Activated naive CD4-positive, alpha-beta T cell treated with anti-CD3 and anti-CD28 coated beads for 36 hours (primary cell): ENCODE measurements at places on chromosomes 7 and 10. TPM values are rescaled to one million over a fixed set of nuclear protein-coding genes. Genes with fewer than 3 reads are reported as not detected.
A peak's percentile ranks its signal among the peaks of the same experiment; 100 is the strongest.

- no peak for DNase-seq
- H3K4me1 ChIP-seq = no peaks in the 10 kb centered on the region
- no peaks in the 10 kb centered on the region for H3K36me3 ChIP-seq
- no peak overlapping the region for H3K27ac ChIP-seq
- peaks cover 22% of the 10 kb centered on the region for H3K27me3 ChIP-seq
Measured at GRCh38 chr10:24419066-24419465, 210.1 kb downstream of the KIAA1217 start.

DNA sequence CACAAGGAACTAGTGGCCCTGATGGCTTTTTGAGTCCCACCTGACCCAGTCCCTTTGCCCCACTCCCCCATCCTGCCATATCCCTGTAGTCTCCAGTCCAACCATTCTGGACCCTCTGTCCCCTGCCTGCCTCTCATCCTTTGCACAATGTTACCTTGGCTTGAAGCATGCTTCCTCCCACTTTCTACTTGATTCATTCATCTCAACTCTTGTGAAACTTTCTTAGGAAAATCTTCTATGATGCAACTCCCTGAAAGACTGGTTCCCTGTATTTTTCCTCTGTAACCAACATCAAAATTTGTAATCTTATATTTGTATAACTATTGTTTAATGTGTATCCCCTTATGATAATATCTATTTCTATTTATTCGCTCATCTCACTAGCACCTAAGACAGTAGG is 151.5 kb downstream of the LRRTM3 start:
- no peaks in the 10 kb centered on the region for H3K36me3 ChIP-seq
- no peak overlapping the region for H3K27ac ChIP-seq
- no peak for DNase-seq
- peaks cover 2% of the 10 kb centered on the region for H3K27me3 ChIP-seq

GRCh38 chr7:142516038-142516501 is 233.2 kb upstream of the PRSS1 start:
- DNase-seq = peak; percentile 54
- H3K36me3 ChIP-seq = no peaks in the 10 kb centered on the region
- peak overlapping the region; percentile 41 for H3K27ac ChIP-seq
- H3K4me1 ChIP-seq = peaks cover 53% of the 10 kb centered on the region
- H3K4me3 ChIP-seq = no peak overlapping the region

Gene OPN4
- total RNA-seq = not detected

Gene SUGCT
- 0.81 TPM for total RNA-seq

- no peaks in the 10 kb centered on the region for H3K36me3 ChIP-seq
- no peaks in the 10 kb centered on the region for H3K4me1 ChIP-seq
- H3K27ac ChIP-seq = no peak overlapping the region
- peaks cover 7% of the 10 kb centered on the region for H3K27me3 ChIP-seq
Measured at GRCh38 chr7:26813432-26813831, 51.0 kb downstream of the SKAP2 start.

Gene TFPI2
- total RNA-seq = not detected

DNA sequence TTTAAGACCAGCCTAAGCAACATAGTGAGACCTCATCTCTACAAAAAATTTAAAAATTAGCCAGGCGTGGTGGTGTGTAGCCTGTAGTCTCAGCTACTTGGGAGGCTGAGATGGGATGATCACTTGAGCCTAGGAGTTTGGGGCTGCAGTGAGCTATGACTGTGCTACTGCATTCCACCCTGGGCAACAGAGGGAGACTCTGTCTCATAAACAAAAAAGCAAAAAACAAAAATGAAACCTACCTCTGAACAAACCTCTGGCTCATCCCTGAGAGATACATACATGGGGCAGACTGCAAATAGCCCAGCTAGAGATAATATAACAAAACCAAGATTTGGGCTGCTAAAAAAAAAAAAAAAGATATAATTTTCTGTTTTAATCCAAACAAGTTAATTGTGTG is 19.5 kb downstream of the C10orf67 start:
- no peak overlapping the region for H3K27ac ChIP-seq
- H3K4me3 ChIP-seq = no peak overlapping the region
- no peaks in the 10 kb centered on the region for H3K36me3 ChIP-seq

DNA sequence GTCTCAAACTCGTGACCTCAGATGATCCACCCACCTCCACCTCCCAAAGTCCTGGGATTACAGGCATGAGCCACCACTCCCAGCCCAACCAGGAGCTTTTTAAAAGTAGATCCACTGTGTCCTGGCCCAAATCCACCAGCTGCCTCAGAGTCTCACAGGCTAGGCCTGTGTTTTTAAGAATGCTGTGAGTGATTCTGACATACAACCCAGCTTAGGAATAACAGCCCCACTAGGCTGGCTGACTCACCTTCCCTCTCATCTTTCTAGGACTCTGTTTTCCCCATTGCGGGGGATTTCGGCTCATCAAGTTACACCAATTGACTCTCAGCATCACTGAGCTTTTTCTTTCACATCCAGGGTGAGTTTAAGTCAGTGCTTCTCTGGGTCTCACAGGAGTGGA is 207.6 kb downstream of the SKIDA1 start:
- H3K27ac ChIP-seq = no peak overlapping the region
- H3K4me3 ChIP-seq = no peak overlapping the region
- no peaks in the 10 kb centered on the region for H3K4me1 ChIP-seq
- peak; percentile 7 for DNase-seq

DNA sequence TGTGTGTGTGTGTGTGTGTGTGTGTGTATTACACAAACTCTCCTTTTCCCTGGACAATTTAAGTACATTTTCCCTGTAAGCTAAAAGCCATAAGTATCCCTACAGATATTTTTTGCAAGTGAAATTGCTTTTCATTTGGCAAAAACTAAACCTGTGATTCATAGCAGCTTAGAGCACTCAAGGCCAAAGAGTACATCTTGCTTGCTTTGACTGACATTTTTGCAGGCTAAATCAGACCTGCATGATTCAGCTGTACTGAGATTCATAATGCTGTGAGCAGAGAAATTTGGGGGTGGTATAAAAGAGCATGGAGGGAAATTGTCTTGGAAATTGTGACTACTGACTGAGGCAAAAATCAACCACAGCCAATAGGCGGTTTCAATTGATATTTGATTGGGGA is 500.4 kb downstream of the GFRA1 start:
- no peaks in the 10 kb centered on the region for H3K27me3 ChIP-seq
- H3K36me3 ChIP-seq = no peaks in the 10 kb centered on the region
- DNase-seq = no peak
- no peaks in the 10 kb centered on the region for H3K4me1 ChIP-seq
- H3K27ac ChIP-seq = no peak overlapping the region
- no peak overlapping the region for H3K4me3 ChIP-seq

Gene SFTPA2
- not detected for total RNA-seq

DNA sequence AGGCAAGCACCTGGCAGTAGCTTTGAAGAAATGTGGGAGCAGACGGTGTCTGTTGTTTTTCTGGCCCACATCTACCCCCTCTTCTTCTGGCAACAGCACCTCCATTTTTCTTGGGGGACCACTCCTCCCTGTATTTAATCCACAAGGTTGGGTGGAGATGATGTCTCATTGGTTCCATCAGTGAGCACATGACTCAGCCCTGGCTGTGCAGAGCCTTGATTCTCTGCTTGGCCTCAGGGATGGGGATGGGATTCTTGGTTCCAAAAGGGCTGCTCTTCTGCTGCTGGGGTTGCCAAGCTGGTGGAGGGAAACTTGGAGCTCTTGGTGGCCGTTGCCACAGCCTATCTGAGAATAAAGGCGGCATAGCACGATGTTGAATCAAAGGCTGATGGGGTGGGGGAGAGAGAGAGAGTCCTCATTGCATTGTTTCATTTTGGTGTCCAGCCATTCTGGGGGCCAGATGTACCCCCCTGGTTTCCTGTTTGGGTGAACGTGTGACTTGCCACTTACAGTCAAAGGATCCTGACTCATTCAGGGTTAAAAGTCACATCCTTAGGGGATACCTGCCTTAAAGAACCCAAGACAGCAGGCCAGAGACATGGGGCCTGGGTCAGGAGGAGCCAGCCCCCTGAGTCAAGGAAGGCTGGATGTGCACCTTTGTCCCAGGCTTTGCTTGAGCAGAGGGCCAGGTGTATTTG is 25.9 kb downstream of the GRK5 start:
- H3K27me3 ChIP-seq = no peaks in the 10 kb centered on the region
- no peak overlapping the region for H3K4me3 ChIP-seq
- peaks cover 22% of the 10 kb centered on the region for H3K36me3 ChIP-seq

GRCh38 chr10:91512458-91512857 is 102.3 kb downstream of the HECTD2 start:
- H3K4me3 ChIP-seq = no peak overlapping the region
- no peaks in the 10 kb centered on the region for H3K27me3 ChIP-seq
- H3K4me1 ChIP-seq = peaks cover 2% of the 10 kb centered on the region
- H3K36me3 ChIP-seq = no peaks in the 10 kb centered on the region
- H3K27ac ChIP-seq = no peak overlapping the region
- no peak for DNase-seq

GRCh38 chr10:91513598-91514424 is 103.7 kb downstream of the HECTD2 start:
- peaks cover 3% of the 10 kb centered on the region for H3K36me3 ChIP-seq
- no peak overlapping the region for H3K4me3 ChIP-seq
- H3K4me1 ChIP-seq = peaks cover 2% of the 10 kb centered on the region

- DNase-seq = no peak
- H3K4me3 ChIP-seq = no peak overlapping the region
- no peaks in the 10 kb centered on the region for H3K27me3 ChIP-seq
- no peaks in the 10 kb centered on the region for H3K4me1 ChIP-seq
Measured at GRCh38 chr7:140425718-140426117, 21.9 kb downstream of the RAB19 start.

Gene AASS
- 1.9 TPM for total RNA-seq

Gene ARHGAP22
- total RNA-seq = not detected

DNA sequence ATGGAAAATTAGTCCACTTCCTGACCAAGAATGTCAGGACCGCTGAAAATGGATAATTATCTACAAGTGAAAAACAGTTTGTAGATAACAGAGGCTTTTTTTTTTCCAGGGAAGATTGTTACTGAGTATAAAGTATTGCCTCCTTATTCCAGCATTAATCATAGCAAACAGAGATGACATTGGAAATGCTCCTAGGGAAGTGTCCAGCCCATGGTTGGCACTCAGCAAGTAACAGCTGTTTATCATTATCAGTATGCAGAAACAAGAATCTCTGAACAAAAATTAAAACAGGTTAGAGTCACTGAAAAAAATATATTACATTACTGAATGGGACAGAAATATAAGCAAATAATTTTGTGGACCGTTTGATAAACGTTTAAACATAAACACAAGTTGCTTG is 14.6 kb downstream of the FGL2 start:
- no peaks in the 10 kb centered on the region for H3K27me3 ChIP-seq
- no peak overlapping the region for H3K27ac ChIP-seq
- no peak for DNase-seq
- no peaks in the 10 kb centered on the region for H3K4me1 ChIP-seq
- peaks cover 4% of the 10 kb centered on the region for H3K36me3 ChIP-seq
- H3K4me3 ChIP-seq = no peak overlapping the region

Gene SPDYE8
- not detected for total RNA-seq

Gene ITPRID1
- not detected for total RNA-seq

DNA sequence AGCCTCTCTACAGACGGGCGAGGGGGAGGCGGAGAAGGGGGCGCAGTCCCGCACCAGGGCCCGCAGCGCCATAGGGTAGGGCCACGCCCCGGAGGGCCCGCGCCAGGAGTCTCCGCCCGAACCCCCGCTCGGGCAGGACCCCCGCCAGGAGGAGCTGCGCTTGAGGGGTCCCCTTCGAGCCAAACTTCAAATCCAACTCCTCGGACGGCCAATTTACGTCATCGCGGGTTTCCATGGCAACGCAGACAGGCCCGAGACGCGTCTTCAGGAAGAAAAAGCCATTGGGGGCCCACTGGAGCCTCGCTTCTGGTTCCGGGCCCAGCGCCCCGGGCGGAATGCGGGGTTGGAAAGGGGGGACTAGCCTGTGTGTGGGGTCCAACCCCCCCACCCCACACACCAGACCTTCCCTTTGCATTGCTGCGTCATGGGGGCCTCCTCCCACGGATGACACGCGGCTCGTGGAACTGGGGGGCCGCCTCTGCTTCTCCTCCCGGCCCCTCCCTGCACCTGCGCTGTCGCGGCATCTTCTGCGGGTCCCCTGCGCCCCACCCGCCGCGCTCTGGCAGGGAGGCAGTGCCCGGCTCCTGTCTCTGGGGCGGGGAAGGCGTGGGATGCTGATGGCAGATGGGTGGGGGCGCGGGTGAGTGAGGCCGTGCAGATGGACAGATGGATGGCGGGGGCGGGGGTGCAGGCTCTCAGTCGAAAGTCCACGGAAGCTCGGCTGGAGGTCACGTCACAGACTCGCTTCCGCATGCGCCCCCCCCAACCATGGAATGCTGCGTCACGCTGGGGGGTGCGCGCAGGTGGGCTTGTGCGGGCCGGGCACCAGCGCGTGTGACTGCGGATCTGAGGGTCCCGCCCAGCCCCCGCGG is 1.2 kb downstream of the CALY start:
- no peaks in the 10 kb centered on the region for H3K36me3 ChIP-seq
- H3K4me1 ChIP-seq = peaks cover 5% of the 10 kb centered on the region
- peak; percentile 84 for DNase-seq
- H3K27me3 ChIP-seq = peaks cover 12% of the 10 kb centered on the region
- peak overlapping the region; percentile 47 for H3K4me3 ChIP-seq
- H3K27ac ChIP-seq = no peak overlapping the region

GRCh38 chr7:101708223-101708622 is 79.1 kb upstream of the MYL10 start:
- DNase-seq = no peak
- H3K4me1 ChIP-seq = no peaks in the 10 kb centered on the region
- no peak overlapping the region for H3K27ac ChIP-seq
- H3K27me3 ChIP-seq = no peaks in the 10 kb centered on the region
- no peak overlapping the region for H3K4me3 ChIP-seq

DNA sequence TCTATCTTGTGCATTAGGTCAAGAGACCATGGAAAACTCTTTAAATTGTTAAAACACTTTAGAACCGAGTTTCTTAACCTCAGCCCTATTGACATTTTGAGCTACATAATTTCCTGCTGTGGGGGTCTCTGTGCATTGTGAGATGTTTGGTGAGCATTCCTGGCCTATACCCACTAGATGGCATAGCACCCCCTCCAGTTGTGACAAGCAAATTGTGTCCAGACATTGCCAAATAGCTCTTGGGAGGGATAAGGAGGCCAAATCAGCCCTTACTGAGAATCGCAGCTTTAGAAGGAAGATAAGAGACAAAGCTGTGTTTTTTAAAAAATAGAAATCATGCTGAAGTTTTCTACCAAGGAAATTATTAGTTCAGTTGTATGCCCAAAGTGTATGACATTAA is 1158.5 kb upstream of the C7orf33 start:
- H3K27ac ChIP-seq = no peak overlapping the region
- no peak overlapping the region for H3K4me3 ChIP-seq
- no peak for DNase-seq
- H3K4me1 ChIP-seq = no peaks in the 10 kb centered on the region
- no peaks in the 10 kb centered on the region for H3K36me3 ChIP-seq

DNA sequence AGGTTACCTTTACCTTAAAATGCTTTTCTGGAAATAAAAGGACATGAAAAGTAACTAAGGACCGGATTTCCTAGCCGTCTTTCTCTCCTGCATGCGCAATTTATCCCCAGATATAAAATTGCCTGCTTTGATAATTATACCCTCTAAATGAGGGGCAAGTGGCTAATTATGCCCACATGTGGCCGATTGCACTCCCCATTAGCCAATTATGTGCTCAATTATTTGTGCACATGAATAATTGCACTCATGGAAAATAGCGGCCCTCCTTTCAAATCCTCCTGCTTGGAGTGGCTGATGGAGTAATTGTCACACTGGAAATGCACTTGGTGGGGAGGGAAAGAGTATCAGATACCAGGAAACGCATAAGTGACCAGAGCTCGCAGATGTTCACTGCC is 66.4 kb upstream of the ATRNL1 start:
- no peaks in the 10 kb centered on the region for H3K4me1 ChIP-seq
- H3K36me3 ChIP-seq = no peaks in the 10 kb centered on the region
- peaks cover 2% of the 10 kb centered on the region for H3K27me3 ChIP-seq
